ENCODE measurements at places on chromosomes 2 and 18. TPM values are rescaled to one million over a fixed set of nuclear protein-coding genes. Genes with fewer than 3 reads are reported as not detected.

- DNase-seq = peak; percentile 92
Observed at GRCh38 chr2:86037141-86037794, 68.4 kb downstream of the POLR1A start.

SRD5A2 gene
- not detected for total RNA-seq

- DNase-seq = no peak
Observed at GRCh38 chr2:27838502-27838901, 51.7 kb downstream of the RBKS start.

DNA sequence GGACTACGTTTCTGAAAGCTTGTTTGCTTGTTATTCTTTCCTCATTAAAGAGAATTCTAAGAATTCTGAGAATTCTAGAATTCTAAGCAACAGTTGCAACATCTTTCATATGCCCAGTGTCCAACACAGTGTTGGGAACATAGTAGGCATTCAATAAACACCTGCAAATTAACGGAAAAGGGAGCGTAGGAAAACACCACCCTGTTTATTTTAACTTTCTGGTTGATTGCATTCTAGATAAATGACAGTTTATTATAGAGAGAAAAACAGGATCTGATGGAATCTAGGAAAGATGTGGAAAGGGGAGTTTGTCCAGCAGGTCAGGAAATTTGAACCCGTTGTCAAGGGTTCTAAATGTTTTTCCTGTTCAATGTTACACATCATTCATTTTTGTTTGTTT, 24.2 kb upstream of the EFEMP1 start:
- DNase-seq = no peak

- DNase-seq = peak; percentile 84
Observed at GRCh38 chr2:112712903-112713584, 7.8 kb upstream of the NT5DC4 start.

DNA sequence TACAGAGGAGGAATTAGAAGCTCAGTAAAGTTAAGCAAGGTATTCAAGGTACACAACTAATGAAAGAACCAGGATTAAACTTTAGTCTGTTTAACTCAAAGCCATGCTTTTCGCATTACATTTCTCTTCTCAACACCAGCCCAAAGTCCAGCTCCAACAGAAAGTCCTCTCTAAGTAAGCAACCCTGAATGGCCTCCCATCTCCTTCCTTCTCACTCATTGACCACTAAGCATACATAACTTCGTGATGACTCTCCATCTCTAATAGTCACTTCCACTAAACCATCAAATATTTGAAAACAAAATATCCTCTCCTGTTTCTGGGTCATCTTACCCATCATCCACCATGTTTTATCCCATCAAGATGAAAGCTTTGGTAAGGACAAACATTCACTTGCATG, 219.8 kb downstream of the RAD51AP2 start:
- DNase-seq = no peak

TUBA3D gene
- not detected for total RNA-seq

SCYGR4 gene
- total RNA-seq = not detected

RNU2-63P gene
- total RNA-seq = 174 TPM

REG3G gene
- not detected for total RNA-seq

DNA sequence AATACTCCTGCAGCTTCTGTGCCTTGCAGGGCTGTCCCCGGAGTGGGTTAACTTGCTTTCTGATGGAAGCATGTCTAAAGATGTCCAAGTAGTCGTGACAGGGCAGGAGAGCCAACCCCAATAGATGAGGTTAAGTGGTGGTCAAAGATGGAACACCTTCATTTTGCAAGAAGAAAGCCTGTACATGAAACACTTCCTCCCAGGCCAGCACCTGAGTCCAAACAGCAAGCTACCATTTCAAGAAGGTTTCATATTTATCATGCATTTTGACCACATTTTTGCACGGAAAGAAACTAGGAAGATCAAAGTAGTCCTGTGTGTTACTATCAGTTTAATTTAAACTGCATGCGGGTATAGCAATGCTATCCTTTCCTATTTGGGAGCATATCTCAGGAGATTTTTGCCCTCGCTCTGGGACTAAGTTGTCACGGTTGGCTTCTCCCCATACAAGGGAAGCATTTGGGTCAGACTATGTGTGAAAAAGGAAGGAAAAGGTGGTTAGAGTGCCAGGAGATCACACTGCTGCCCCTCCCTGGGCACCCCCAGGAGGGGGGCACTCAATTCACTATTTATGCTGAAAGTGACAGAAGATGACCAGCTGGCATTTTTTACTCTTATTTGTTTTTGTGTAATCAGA, 187.6 kb downstream of the ZNF521 start:
- DNase-seq = no peak

- no peak for DNase-seq
Observed at GRCh38 chr2:69932596-69932922, 17.6 kb downstream of the MXD1 start.

LONRF2 gene
- 0.54 TPM for total RNA-seq

DNA sequence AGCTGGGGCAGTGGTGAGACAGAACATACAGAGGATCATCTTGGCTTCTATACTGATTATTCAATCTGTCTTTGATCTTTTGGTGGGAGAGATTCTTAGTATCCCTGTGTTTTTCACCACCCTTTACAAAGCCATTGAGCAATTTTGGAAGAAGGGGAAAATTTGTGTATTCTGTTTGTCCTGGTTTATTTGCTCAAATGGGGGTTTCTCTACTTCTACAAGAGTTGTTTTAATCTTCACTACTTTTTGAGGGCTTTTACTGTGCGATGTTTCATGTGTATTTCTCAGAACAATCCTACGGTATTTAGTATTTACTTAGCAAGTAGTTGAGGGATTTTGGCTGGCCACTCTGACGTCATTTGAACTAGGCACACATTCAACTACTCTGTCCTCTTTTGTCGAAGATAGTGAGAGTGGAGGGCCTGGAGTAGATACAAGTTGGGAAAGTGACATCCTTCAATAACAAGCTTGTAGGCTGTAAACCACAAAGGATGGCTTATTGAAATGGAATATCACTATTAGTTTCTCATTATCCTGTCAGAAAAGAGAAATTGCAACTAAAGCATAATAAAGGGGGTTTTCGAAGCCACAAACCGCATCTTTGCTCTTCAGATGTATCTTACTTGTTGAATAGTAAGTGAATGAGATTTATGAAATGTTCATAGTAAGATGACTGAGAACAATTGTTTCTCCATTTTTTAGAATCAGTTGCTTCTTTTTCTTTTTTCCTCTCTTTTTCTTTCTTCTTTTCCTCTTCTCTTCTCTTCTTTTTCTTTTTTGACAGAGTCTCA, 24.8 kb downstream of the FMNL2 start:
- DNase-seq = peak; percentile 17

DNA sequence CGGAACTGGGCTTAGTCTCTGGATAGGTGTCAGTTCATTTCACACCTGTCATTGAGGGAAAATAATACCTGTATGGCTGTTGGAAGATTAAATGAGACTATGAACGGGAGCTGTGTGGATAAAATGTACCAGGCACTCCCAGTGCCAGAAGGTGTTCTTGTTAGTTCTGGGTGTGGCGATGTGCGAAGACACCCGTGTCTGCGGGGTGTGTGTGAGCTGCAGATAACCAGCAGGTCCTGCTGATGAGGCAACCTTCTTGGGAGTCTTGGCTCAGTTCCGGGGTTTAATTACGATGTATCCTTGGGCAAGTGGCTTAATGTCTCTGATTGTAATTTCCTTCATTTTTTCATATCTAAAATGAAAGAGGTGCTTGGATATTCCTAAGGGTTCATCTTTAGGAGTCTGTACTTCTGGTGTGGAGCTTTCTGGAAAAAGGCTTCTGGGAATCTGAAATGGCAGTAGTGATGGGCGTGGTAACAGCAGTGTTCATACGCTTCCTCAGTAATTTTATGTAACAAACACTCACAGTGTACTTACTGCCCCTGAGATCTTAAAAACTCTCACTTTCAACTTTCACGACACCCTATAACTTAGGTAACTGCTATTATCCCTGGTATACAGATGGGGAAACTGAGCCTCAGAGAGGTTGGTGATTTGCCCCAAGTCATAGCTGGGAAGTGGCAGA, 35.0 kb downstream of the NEDD4L start:
- DNase-seq = no peak

DAW1 gene
- total RNA-seq = 1.4 TPM
